ENCODE measurements at places on chromosomes 3 and 15.

DNA sequence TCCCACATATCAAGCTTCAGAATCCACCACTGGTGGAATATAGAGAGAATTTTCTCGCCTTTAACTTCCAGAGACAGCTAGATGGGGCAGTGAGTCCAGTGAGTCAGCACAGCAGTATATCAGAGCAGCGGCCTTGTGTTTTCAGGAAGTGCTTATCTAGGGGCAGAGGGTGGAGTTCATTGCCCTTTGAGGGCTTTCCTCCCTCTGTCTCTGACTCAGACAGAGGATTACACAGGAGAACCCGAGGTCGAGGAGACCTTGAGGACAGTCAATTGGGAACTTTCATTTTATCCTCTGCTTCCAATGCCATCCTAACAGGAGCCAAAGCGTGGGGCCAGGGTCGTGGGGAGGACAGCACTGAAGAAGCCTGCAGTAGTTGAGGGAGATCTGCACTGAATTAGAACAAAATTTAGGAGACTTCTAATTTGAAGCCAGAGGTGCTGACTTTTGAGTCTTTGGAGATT, 109.6 kb upstream of the UMPS start:
- peak; percentile 45 for DNase-seq

- DNase-seq, result no peak
Measured at GRCh38 chr3:156670077-156670476, 4.3 kb upstream of the TIPARP start.

DNA sequence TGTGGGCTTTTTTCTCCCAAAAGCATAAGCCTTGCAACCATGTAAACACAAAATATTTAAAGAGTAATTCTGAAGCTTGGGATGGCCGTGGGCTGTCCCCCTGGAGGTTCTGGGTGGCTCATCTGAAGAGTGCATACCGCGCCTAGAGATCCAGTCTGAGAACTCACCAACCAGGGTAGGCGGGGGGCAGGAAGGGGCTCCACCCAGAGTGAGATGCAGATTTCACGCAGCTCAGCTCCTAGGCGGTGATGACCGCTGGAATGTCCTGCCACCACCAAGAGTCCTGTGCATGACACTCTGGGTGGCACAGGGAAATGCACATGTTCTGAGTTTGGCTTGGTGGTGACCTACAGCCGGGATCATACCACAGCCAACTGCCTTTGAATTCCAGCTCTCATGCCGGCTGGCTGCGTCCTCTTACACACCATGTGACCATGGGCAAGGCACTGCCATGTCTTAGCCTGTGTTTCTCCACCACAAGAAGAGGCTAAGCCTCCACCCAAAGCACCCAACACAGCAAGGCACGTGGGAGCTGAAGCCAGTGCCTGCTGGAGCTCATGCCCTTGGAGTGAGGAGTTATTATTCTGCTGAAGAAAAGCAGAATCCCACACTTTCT, 125.1 kb upstream of the IQSEC1 start:
- no peak for DNase-seq

DNA sequence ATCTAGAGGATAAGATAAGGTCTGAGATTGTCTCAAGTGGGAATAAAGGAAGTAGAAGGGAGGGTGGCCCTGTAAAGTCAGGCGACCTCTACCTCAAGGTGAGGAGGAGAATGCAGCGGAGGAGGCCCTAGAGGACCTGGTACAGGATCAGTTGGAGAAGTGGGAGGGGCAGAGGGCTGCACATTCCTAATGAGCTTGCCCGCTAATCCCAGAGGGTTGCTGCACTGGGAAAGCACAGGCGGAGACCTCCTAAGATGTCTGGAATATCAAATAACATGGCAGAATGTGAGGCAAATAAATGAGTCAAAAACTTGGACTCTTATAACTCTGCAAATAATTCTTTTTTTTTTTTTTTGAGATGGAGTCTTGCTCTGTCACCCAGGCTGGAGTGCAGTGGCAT, 30.2 kb upstream of the VPS8 start:
- no peak for DNase-seq

DNA sequence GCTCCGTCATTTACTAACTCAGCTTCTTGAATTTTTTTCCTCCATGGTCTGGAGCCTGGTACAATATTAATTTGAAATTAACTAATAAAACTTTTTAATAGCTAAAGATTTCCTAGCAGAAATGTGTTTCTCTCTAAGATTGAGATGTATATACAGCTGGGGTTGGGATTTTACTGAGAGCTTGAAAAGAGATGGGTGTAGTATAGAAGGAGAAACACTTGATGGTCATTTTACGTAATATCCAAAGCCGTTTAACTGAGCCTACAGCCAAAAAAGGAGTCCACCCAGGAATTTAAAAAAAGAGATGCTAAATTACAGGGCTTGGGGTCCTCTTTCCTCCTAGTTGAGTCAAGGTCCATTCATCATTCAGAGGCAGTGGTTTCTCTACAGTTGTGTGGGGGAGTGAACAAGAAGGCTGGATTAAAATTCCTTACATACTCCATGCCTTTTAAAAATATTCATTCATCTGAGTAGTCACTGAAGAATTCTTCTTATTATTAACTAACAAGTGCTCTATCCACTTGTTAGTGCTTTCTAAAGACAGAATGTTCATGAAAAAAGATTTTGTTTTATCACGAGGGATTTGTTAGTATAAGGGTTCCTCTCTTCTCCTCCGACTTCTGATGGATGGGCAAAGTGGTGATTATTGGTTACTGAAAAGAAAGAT, 255.3 kb upstream of the IL12A start:
- DNase-seq, result no peak

- DNase-seq, result no peak
Measured at GRCh38 chr3:75610773-75611172, 53.4 kb upstream of the FRG2C start.

DNA sequence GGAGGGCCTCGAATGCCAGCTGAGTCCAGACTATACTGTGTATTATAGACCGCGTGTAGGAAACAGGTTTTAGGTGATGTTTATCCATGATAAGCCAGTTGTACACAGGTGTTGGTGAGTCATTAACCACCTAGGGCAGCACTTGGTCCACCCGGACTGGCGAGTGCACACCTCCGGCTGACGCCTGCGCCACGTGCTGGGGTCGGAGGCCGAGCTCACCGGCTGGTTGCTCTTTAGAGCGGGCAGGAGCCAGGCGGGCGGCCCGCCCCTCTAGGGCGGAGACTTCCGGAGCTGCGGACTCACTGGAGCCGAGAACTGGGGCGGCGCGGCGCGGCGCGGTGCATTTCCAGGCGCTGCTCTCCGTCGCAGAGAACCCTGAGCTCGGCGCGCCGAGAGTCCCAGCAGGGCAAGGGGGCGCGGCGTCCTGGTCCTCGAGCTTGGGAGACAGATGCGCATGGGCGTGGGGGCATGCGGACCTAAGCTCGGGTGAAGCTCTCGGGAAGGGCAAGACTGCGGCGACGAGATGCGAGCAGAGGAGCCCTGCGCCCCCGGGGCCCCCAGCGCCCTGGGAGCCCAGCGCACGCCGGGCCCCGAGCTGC, at the start of gene ESYT3:
ESYT3 (plus strand) TSS at position 341 of the 599 bp plus-strand sequence; CDS start at position 524, 183 bp downstream.
- peak; percentile 47 for DNase-seq

DNA sequence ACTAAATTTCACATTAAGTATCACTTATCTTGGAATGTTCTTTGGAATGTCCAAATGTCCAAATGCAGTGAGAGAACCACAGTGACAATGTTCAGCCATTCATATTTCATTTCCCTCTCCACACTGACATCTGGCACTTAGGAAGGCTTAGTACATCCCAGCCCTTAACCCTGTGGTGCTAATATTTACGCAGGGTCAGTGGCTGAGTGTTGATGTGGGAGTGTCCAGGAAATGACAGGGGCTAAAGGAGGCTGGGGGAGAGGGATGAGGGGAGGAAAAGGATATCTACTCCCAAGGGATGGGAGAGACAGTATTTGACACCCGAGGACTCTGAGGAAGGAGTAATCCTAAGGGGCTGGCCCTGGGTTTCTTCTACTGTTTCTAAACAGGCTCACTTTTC, 14.1 kb upstream of the CCR4 start:
- DNase-seq, result no peak

DNA sequence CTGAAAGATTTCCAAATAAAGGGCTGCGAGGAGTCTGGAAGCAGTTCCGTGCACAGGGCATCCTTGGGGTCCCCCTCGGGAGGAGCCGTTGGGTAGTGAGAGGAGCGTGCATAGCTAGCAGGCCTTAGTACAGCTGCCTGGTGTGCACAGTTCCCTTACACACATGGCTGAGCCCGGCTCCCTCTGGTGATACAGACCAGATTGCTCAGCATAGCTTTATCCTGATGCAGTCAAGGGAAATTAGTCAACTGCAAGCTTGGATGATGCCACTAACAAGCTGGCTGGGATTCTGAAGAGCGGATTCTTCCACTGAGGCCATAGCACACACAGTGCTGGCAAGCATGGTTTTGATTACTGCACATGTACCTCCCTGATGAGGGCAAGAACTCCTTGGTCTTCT, 349.4 kb downstream of the LRTM1 start:
- no peak for DNase-seq

DNA sequence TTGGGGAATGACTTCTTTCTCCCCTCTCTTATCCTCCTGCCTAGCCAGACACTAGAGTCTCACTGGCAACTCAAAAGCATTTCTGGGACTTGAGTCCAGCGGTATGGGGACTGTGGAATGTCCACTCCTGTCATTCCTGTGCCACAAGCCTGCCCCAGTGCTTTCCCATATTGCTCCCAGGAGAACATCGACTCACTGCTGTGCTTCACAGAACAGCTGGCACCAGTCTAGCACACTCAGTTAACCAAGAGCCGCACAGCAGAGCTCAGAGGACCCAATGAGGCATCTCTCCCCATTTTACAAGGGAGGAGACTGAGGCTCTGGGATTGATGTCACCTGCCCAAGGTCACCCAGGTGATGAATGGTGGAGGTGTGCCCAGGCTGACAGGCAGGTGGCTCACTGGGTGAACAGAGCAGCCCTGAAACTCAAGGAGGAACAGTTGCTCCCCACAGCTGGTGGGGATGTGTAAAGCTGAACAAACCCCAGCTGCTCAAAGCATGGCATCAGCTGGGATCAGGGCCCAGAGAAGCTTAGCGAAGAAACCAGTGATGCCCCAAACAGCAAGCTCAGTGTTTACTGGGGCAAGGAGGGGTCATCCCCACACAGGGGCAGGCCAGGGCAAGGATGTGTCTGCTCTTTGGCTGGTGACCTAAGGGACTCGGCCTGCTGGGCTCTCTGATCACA, 35.4 kb upstream of the DUSP7 start:
- no peak for DNase-seq

- no peak for DNase-seq
Measured at GRCh38 chr15:38323895-38324294, 71.3 kb downstream of the SPRED1 start.

DNA sequence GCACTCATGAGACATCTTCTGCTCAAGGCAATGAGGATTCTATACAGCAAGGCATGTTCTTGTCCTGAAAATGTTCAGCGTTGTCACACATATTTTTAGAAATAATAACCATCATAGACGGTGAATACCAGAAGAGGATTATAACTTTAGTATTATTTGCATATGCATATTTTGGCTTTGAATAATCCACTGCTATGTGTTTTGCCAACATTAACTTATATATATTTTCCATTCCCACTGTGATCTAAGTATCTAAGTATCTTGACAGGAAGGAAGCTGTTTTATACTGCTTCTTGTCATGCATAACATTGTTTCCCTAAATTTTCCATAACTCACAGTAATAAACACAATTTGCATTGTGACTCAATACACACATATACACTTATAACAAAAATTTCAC, 509.5 kb downstream of the TBL1XR1 start:
- no peak for DNase-seq

DNA sequence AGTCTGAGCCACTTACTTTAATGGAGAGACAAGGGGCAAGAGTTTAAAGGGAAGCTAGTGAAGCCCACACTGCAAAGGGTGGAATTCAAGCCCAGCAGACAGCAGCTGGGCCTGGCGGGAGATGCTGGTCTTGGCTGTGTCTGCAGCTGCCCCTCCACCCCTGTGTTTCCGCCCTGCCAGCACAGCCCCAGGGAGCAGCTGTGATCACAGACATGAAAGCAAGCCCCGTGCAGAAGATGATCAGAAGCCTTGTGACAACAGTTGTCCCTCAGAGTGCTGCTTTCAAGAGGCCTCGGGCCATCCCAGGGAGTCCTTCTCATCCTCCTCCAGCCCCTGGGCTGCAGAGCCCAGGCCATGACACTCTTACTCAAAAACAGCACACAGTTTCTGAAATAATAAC, 24.1 kb upstream of the SLC6A1 start:
- DNase-seq, result no peak

GRCh38 chr15:77974098-77974414, 103.5 kb downstream of the TBC1D2B start:
- DNase-seq, result no peak

DNA sequence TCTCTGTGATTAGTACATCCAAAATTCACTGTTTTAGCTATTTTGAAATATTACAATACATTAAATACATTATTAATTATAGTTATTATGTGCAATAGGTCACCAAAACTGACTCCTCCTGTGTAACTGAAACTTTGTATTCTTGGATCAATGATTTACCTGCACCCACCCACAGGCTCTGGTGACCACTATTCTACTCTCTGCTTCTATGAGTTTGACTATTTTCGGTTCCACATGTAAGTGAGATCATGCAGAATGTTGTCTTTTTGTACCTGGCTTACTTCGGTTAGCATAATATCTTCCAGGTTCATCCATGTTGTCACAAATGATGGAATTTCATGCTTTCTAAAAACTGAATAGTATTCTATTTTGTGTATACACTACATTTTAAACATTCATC, 43.8 kb downstream of the SLC2A2 start:
- no peak for DNase-seq

- DNase-seq, result no peak
Measured at GRCh38 chr3:88584451-88584850, 434.7 kb downstream of the C3orf38 start.

DNA sequence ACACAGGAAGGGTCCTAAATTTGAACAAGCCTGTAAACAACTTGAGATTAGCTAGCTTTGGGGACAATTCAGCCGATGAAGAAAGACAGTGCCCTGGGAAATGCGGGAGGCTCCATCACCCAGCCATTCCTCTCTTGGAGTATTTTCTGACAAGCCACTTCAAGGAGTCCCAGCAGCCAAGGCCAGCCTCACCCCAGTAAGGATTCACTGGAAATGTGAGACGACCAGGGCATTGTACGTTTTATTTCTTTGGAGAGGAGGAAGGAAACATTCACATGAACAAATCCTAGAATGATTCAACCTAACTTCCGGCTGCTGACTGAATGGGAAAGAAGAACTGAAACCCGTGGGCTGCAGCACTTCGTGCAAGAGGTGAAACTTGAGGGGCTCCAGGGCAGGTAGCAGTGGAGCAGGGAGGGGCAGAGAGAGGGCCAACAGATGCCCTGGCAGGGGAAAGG, 116.4 kb upstream of the ARHGEF3 start:
- no peak for DNase-seq

- no peak for DNase-seq
Measured at GRCh38 chr3:170632780-170633179, 46.9 kb upstream of the SLC7A14 start.

GRCh38 chr3:125591116-125591760, 4.1 kb downstream of the OSBPL11 start:
- DNase-seq, result no peak

- DNase-seq, result no peak
Measured at GRCh38 chr3:61913701-61914100, 352.3 kb downstream of the PTPRG start.

DNA sequence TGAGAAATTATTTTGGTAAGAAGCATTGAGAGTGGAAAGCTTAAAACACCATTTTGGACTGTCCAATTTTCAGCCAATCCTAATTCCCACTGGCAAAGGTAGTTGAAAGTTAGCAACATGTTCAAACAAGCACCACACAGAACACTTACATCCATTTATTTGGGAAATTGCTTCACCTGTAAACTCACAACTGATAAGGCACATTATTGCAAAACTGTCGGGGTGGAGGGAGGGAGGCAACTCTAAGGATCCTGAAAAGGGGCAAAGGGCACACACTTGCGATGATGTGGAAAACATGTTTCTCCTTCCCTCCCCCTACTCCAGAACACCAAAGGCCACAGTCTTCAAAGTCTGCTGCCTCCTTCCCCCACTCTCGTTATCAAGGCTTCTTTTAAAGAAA, 9.4 kb downstream of the TMEM41A start:
- DNase-seq, result no peak
